ENCODE measurements at places on chromosomes 13 and 19. TPM values are rescaled to one million over a fixed set of nuclear protein-coding genes. Genes with fewer than 3 reads are reported as not detected.

PCDH17 gene
- total RNA-seq, result 0.62 TPM

USHBP1 gene
- not detected for total RNA-seq

DNA sequence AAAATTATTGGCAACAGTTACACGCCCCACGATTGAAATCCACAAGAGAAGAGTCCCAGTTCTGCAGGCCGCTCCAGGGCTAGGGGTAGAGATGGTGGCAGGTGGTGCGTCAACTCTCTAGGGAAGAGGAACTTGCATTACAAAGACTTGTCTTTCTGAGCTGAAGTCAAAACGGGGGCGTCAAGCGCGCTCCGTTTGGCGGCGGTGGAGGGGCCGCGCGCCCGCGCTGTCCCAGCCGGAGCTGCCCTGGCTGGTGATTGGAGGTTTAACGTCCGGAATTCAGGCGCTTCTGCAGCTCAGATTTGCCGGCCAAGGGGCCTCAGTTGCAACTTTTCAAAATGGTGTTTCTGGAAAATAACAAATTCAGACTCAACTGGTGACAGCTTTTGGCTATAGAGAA is 38.9 kb downstream of the SOX1 start:
- DNase-seq, result peak; percentile 71

GNG8 gene
- not detected for total RNA-seq

UPF1 gene
- total RNA-seq, result 58.0 TPM

PDX1 gene
- not detected for total RNA-seq

KLK14 gene
- total RNA-seq, result not detected

GRCh38 chr19:37692956-37693620 is 26.5 kb downstream of the ZNF607 start:
- DNase-seq, result no peak

ERCC1 gene
- total RNA-seq, result 117 TPM

- DNase-seq, result no peak
Observed at GRCh38 chr19:40802300-40803169, 3.5 kb downstream of the EGLN2 start.

DNA sequence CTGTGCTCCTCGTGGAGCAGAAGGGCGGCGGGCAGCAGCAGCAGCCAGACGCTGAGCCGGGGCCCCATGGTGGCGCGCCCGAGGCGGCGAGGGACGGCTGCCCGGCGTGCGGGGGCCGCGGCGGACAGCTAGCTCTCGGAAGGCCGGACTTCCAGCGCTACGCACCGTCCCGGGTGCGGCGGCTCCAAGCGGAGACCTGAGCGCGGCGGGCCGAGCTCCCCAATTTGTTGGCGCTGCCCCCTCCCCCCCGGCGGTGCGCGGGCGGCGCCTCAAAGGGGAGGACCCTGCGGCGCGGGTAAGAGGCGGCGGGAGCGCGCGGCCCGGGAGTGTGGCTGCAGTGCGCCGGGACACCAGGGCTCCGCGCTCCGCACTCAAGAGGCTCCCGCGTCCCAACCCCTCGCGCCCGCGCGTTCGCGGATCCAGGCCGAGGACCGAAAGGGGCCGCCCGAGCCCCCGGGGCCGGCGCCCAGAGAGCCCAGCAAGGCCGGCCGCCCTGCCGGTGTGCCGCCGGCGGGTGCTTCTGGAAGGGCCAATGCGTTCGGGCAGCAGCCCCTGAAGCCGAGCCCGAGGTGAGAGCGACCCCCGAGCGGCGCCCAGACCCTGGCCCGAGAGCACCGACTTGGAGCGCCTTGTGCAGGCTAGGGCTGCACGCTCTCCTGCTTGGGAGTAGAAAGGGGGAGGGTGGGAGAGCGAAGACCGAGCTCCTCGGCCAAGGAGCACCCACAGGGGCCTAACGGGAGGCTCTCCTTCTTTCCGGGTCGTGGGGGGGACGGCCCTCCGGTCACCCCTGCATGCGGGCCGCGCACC is at the start of the genes COL4A1 and COL4A2:
COL4A1 (minus strand) TSS at position 198 of the 807 bp plus-strand sequence; CDS start at position 68, 130 bp downstream.
COL4A2 (plus strand) TSS at position 325 of the 807 bp plus-strand sequence. CDS start 620 bp downstream, outside the sequence.
- DNase-seq, result peak; percentile 95

GPR12 gene
- total RNA-seq, result not detected

DNA sequence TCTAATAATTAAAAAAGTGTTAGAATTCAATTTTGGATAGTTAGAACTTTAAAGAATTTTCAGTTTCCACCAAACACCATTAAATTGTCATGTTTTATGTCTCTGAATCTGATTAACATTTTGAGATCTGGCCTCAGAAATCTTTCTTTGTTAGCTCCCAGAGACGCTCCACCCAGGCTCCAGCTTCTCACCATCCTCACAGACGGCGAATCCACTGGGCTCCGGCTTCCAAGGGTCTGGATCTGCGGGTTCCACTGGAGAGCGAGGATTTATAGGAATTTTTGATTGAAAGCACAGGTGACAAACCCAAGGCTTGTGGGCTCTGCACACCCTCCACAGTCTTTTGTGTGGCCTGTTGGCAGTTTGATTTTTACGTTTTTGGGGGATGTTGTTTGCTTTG is 160.6 kb downstream of the URI1 start:
- DNase-seq, result no peak

DNA sequence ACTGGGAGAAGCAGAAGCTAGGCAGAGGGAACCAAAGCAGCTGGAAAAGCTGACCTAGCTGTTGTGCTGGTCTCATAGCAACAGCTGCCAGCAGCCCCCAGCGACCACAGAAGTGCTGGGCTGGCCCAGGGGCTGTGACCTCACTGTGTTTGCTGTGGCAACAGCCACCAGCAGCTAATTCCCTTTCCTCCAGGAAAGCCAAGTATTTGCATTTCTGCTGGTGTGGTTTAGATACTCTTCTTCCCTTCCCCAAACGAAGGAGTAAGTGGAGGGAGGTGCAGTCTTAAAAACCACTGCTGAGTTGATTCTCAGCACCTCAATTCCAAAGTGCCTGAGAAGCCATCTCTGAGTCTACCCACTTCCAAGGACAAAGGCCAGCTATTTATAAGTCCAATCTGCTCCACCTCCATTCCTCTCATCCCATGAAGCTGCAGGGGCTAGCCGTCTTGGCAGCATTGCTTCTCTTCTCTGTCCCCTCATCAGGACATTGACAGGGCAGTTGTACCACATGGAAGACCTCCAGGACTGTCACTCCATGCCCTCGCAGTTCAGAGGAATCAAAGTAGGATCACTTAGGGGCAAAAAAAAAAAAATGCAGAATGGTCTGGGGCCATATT is 11.5 kb upstream of the CCDC97 start:
- DNase-seq, result peak; percentile 92

GRCh38 chr19:9054765-9055164 is 32.1 kb upstream of the OR1M1 start:
- no peak for DNase-seq

- no peak for DNase-seq
Observed at GRCh38 chr13:107329991-107330390, 762.1 kb upstream of the ARGLU1 start.

DNA sequence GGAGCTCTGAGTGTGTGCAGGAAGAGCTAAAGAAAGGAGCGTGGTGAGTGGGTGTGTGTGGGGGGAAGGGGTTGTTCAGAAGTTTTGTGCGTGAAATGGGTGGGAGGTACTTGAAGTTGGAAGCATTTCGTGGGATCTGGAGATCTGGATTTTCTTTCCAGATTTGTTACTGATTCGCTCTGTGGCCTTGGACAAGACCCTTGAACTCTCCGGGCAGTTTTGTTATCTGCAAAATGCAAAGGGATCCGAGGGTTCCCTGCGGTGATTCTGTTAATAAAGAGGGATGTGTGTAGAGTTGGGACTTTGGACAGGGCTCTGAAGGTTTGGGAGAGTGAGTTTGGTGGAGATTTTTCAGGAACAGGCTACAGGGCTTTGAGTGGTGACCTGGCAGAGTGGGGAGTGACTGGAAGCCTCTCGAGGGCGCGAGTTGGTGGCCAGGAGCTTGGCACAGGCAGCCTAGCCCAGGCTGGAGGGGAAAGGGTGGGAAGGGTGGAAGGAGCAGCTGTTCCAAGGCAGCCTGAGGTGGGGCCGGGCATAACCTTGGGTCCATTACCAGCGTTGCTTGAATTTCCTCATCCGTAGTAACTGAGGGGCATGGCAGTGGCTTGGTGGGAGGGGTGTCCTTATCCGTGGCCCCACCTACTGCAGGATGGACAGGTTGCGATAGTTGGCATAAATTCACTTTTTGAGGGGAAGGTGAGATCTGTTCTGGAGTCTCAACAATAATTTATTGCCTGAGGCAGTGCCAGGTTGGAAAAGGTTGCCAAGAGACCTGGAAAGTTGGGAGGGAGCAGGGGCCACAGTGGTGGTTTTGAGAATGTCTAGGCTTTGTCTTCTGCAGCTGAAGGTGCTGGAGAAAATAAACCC is 2.1 kb downstream of the ACTN4 start:
- no peak for DNase-seq

GRCh38 chr19:51047031-51047335 is 12.2 kb upstream of the KLK12 start:
- DNase-seq, result no peak

GRCh38 chr13:25798998-25799397 is 252.8 kb downstream of the SHISA2 start:
- DNase-seq, result no peak

DNA sequence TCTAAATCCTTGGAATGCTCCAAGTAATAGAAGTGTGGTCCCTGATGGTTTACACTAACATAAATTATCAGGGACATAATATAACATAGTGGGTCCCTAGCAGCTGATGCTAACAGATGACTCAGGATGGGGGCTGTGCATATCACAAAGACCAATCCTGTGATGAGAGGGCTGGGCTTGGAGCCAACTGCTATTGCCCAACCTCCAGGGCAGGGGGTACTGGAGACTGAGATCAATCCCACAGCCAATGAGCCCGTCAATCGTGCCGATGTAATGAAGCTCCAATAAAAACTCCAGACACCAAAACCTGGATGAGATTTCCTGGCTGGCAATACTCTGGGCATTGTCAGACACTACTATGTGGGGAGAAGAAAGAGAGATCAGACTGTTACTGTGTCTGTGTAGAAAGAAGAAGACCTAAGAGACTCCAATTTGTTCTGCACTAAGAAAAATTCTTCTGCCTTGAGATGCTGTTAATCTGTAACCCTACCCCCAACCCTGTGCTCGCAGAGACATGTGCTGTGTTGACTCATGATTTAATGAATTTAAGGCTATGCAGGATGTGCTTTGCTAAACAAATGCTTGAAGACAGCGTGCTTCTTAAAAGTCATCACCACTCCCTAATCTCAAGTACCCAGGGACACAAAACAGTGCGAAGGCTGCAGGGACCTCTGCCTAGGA is 33.4 kb downstream of the ABCC4 start:
- no peak for DNase-seq

- DNase-seq, result no peak
Observed at GRCh38 chr19:49438261-49438660, 3.1 kb downstream of the SLC17A7 start.

RDH8 gene
- total RNA-seq, result not detected

DNA sequence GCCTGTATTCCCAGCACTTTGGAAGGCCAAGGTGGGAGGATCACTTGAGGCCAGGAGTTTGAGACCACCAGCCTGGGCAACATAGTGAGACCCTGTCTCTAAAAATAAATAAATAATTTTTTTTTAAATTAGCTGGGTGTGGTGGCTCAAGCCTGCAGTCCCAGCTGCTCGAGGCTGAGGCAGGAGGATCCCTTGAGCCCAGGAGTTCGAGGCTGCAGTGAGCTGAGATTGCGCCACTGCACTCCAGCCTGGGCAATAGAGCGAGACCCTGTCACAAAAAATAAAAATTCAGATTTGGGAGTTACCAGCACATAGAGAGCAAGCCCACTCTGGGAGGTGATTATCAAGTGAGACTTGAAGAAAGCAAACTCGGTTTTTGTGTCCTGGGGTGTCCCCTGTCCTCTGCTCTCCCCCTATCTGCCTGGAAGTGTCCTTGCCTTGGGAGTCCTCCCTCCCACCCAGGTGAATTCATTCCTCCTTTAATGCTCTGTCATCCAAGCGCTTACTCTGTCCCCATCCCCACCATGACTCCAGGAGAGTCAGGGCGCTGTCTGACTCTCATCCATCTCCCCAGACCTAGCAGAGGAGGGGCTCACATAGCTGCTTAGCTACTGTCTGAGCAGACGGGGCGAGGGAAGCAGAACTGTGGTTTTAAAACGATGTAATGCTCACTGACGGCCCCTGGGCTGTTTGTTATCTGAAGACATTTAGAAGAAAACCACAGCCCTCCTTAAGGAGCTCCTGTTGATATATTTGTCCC is 146.8 kb downstream of the STK24 start:
- DNase-seq, result no peak

FGF22 gene
- 0.81 TPM for total RNA-seq

SYCN gene
- total RNA-seq, result not detected

RNF225 gene
- total RNA-seq, result not detected

GRCh38 chr19:28602675-28603298 is 610.2 kb downstream of the UQCRFS1 start:
- DNase-seq, result no peak

DNA sequence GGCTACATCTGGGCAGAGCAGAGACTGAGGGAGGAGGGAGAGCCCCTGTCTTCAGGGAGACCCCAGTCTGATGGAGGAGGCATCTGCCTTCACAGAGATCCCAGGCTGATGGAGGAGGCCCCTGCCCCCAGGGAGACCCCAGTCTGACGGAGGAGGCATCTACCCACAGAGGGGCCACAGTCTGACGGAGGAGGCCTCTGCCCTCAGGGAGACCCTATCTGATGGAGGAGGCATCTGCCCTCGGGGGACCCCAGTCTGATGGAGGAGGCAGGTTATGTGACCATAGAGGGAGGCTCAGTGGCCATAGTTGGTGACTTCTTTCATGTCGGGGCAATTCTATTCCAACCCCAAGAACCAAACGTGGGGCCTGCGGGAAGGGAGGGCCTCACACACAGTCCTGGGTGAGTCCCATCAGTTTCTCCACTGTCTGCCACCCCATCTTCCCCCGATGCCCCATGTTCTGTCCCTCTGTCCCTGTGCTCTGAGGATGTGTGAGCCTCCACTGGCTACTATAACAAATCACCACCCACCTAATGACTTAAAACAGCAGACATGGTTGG is 14.3 kb downstream of the MISP start:
- DNase-seq, result no peak

DNA sequence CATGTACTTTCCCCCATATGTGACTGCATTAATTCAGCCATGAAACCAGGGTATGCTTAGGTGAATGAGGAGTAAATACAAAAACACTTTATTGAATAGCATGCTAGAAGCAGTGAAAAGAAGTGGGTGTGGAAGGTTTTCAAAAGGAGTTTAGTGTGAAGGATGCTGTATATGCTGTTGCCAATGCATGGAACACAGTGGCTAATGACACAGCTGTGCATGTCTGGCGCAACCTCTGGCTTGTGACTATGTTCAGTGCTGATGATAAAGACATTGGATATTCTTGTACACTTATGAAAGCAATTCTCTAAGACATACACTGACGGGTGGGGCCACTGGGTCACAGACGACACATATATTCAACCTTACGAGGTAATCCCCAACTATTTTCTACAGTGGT is 55.2 kb downstream of the SOX21 start:
- no peak for DNase-seq

- DNase-seq, result no peak
Observed at GRCh38 chr19:46824890-46825730, 25.5 kb downstream of the AP2S1 start.

GRCh38 chr13:51728972-51729371 is 75.0 kb downstream of the DHRS12 start:
- DNase-seq, result no peak

DNA sequence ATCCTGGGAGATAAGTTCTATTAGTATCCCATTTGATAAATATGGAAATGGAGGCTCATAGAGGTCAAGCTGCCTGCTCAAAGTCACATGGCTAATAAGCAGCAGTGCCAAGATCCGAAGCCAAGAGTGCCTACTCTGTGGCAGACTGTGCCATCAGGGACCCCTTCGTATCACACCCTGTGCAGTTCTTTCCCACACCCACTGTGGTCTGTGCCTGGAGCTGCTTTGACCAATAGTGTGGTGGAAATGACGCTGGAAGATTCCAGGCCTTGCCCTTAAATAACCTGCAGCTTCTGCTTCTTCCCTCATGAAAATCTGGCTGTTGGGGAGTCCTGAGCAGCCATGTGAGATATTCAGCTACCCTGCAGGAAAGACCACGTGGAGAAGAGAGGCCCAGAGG is 10.1 kb downstream of the OPA3 start:
- no peak for DNase-seq

FPR2 gene
- not detected for total RNA-seq

MADCAM1 gene
- 1.1 TPM for total RNA-seq
